ENCODE measurements at places on chromosomes 13 and 19.

DNA sequence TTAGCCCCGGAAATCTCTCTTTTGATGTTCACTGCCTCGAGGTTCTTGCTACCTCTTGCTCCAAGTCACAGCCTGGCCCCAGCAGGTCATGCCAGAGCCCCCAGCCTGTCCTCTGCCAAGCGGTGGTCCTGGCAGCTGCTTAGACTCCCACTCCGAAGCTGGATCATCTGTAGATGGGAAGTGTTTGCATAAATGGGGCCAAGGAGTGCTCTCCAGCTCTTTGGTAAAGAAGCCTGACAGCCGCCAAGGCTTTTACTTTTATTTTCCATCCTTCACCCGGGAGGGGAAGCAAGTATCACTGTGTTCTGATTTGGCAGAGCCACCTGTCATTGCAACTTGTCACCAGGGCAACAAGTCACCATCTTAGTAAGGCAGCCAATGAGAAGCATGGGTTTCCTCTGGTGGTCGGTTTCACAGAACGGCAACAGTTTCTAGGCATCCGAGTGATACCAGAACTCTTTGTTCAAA lies 10.6 kb upstream of the RETN start:
- DNase-seq, result no peak

DNA sequence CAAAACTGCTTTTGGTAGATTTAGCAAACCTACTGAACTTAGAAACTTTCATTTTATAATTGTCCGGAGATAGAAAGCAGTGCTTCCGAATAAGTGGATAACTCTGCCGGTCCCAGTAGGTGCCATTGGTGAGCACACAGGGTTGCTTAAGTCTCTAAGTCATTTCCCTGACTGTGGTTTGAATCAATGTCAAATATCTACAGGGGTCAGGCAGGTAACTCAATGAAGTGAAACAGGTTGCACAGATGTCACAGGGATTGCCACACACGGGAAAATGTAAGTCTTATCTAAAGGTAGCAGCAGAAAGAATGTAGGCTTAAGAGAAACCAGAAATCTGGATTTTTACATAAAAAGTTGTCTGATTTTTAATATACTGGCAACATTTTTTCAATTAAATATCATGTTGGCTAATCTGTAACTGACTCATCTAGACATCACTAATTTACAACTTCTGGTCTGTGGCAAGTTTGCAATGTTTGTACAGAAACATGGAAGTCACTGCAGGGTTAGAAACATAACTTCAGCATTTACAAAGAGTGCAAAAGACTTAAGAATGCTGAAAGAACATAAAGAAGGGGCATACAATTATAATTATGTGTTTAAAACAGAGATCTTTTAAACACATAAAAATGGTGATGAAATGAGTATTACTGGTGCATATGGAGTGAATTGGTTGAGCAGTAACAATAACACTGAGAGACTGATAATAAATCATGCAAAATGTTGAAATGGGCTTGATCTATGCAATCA lies 14.3 kb upstream of the LRRC63 start:
- DNase-seq, result no peak

- no peak for DNase-seq
Measured at GRCh38 chr13:110856942-110857835, 57.7 kb downstream of the ANKRD10 start.

DNA sequence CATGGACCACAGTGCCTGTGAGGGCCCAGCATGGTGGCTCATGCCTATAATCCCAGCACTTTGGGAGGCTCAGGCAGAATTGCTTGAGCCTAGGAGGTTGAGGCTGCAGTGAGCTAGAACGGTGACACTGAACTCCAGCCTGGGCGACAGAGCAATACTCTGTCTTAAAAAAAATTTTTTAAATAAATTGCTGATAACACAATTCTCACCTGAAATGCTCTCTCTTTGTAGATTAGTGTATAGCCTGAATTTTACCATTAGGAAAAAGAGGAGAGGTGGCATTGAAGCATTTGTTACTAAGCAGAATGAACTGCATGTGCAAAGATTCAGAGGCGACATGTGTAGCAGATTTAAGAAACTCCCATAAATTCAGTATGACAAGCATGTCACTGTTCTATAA lies 29.1 kb upstream of the MAP3K10 start:
- no peak for DNase-seq

GRCh38 chr13:40692946-40693345 lies 26.5 kb upstream of the FOXO1 start:
- DNase-seq, result no peak

- DNase-seq, result no peak
Measured at GRCh38 chr13:31518645-31519044, 220.7 kb upstream of the RXFP2 start.

DNA sequence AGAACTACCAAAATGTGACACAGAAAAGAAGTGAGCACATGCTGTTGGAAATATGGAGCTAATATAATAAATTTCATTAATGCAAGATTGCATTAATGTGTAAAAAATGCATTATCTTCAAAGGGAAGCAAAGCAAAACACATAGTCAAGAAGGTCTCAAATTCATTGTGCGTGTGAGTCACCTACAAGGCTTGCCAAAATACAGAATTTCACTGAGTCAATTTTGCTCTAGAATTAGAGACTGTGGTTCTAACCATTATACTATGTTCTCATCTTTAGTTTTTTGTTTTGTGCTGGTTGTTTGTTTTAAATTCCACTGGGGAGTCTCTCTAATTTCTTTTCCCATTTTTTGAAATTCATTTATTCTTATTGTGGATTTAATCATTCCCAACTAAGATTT lies 149.8 kb upstream of the SLITRK1 start:
- no peak for DNase-seq

All from muscle of arm (tissue), 14 donors.